Suppressor macrophage treated with lipopolysaccharide for 1 hour (primary cell): ENCODE measurements at places on chromosomes 4 and X.

DNA sequence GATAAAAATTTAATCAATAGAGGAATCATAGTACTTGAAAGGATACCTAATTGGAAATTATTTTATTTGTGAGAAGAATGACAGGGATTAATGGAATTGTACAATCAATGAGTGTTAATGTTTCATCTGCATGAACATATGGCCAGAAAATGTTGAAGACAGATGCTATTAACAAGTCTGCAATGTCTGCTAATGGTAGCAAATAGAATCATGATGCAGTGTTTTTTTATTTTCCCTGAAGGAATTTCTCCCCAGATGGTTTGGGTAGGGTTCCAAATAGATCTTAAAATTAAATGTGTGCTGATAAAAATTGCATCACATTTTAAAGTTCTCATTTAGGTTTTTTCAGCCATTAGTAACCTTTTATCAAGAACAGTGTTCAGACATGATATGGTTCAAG is 291.3 kb upstream of the TRAM1L1 start:
- no peak for DNase-seq

GRCh38 chr4:138724530-138724929 is 291.1 kb upstream of the NOCT start:
- DNase-seq: no peak

DNA sequence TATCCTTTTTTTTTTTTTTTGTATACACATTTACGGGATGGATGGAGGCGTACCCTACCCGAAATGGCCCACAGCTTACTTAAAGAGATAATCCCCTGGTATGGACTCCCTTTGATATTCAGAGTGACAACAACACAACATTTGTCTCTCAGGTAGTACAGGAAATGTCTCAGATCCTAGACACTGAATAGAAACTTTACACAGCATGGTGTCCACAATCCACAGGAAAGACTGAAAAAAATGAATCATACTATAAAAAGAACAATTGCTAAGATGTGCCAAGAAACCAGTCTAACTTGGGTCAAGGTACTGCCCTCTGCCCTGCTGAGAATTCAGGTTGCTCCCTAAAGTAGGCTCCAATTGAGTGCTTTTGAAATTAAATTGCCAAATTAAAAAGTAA is 100.8 kb upstream of the LANCL3 start:
- DNase-seq: no peak

- no peak for DNase-seq
Measured at GRCh38 chr4:114287079-114287696, 307.7 kb upstream of the ARSJ start.

DNA sequence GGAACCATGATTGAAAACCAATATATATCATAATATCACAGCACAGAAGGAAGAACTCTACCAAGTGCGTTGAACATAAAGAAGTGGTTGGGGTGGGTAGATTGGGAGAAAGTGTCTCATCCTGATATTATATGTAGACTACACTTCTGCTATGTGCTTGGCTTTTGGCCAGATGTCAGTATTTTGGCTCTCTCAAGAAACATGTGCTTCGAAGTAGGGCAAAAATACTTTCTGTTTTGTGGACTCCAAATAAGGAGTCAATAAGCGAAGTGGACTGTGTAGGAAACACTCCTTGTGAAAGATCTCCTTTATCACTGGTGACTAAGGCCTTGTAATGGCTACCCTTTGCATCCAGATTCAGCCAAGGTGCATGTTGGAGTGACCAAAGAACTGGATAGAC is 7.8 kb upstream of the HPSE start:
- peak; percentile 22 for DNase-seq

GRCh38 chr4:83686166-83686565 is 150.3 kb downstream of the GPAT3 start:
- DNase-seq: peak; percentile 21

- no peak for DNase-seq
Measured at GRCh38 chrX:142036116-142036515, 132.4 kb downstream of the MAGEC1 start.

DNA sequence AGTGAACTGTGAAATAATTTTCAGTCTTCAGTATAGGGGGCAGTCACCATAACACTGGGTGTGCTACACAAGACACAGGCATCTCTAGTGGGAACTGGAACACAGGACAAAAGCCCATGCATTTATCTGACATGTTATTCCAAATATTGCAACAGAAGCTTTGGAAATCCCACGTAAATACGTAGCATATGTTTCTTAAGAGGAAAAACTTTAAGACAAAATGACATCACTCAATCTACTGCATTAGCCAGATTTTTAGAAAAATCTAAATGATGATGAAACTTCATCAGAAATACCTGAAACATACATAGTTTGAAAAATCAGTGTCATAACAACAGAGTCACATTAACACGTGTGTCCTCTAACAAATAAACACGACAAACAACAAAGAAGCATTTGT is 14.5 kb downstream of the SHISA3 start:
- no peak for DNase-seq

- no peak for DNase-seq
Measured at GRCh38 chrX:68508799-68509198, 9.9 kb downstream of the YIPF6 start.

DNA sequence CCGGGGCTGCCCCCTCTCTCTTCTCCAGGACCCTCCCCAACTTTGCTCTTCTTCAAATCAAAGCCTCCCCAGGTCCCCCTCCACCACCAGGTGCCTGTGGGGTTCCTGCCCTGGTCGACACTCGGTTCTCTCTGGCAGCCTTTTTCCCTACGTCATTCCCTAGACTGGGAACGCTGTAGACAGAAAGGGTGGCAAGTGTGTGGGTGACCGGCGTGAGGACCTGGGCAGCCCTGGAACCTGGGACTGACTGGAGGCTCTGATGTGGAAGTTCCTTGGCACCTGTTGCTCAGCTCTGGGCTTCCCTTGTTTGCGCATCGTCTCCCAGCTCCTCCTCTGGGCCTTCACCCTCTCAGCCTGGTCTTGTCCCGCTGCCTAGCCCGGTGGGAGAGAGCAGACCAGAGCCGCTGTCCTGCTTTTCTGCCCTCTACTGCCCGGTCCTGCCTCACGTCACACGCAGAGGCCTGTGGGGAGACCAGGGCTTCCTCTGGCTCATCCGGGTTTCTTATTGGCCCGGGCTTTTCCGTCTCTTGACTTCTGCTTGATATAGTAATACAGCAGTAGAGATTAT is 1.3 kb downstream of the TACC3 start:
- peak; percentile 44 for DNase-seq

- no peak for DNase-seq
Measured at GRCh38 chr4:33262824-33263223, 2542.7 kb downstream of the PCDH7 start.

GRCh38 chrX:19661961-19662360 is 146.7 kb upstream of the MAP3K15 start:
- DNase-seq: peak; percentile 53

DNA sequence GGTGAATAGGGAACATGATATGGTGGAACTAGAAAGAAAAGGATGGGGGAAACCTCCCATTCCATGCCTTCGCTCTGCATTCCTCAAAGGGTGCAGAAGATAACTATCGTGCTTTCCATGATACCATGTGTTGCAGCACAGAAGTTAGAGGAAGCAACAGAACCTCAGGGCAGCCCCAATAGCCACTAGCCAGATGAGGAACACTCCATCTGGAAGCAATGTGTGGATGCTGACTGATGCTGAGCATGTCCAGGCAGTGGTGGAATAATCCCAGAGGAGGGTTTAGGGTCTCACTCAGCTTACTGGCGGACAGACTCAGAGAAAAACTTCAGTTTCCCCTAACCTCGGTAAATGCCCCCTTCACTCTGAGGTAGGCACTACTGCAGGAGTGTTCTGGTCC is 7.5 kb downstream of the SMIM10 start:
- no peak for DNase-seq

DNA sequence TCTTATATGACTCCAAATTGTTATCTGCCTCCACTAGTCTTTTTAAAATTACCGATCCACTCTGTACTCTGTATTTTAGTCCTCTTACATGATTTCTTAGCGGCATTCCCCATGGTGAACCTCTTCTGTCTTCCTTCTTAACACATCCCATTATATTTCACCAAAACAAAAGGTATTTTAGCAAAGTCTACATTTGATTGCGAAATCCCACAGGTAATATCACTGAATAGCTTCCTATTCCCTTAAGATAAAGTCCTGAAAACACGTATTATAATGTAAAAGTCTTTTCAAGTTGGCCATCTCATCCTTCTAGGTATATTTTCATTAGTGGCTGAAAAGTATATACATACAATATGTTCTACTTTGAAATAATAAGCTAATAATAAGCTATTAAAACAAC is 2016.0 kb upstream of the IGFBP7 start:
- no peak for DNase-seq

GRCh38 chr4:7607156-7607910 is 172.6 kb upstream of the PSAPL1 start:
- DNase-seq: no peak

GRCh38 chr4:141240259-141240658 is 19.6 kb downstream of the ZNF330 start:
- no peak for DNase-seq

GRCh38 chrX:153829549-153829798 is 870 bp downstream of the PDZD4 start:
- DNase-seq: no peak

- DNase-seq: no peak
Measured at GRCh38 chr4:124065422-124065821, 647.1 kb downstream of the ANKRD50 start.

GRCh38 chrX:35101901-35102300 is 159.3 kb downstream of the FAM47B start:
- no peak for DNase-seq

- DNase-seq: peak; percentile 96
Measured at GRCh38 chr4:101833480-101833879, 43.0 kb downstream of the BANK1 start.

DNA sequence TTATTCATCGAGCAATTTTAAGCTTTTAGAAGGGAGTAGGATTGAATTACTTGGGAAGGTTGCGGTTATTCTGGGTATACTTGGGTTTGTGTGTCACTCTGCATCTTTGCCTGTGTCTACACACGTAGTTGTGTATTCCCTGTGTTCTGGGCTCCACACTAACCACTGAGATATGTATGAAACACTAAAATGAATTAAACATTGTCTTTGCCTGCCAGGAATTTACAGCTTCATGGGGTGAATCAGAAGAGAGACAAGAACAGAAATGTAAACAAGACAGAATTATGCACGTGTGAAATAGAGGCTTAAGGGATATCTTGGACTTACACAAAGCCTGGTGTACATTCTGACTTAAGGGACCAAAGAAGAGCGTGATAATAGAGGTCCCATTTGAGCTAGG is 228.5 kb downstream of the AFF2 start:
- DNase-seq: no peak

DNA sequence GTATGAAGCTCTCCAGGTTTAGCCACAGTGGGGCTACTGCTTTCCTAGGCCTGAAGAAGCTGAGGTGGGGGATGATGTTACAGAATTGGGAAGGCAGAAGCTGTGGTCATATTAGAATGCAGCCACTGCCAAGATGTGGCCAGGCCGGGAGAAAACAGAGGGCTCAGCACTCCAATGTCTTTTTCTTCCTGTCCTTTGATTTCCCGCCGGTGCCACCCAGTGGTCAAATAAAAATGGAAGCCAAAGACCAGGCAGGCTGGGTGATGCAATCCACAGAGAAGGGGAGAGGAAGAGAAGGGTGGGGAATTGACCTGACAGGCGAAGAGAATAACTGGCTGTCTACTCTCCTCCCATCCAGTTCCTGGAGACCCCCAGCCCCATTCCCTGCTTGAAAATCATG is 94.9 kb upstream of the SHISA3 start:
- peak; percentile 19 for DNase-seq

DNA sequence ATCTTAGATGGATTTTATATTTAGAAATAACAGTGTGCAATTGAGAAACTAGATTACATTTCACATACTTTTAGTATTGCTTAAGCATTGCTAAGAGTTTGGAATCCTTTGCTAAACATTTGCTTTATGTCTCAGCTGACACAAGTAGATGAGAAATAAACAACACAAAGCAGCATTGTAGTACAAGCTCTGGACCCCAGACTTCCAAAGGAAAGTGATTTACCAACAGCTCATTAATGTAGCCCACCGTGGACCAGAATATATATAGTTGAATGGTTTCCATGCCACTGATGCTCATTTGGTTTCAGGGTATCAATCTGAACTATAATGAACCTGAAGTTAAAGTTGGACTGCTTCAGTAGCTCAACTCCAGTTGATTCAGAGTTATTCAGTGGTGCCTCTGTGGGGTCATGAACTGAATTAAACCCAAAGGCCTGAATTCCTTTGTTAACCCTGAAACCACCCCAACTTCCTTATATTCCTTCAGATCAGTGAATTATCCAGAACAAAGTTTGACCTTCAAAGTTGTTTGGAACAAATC is 132.1 kb upstream of the NEIL3 start:
- no peak for DNase-seq

- peak; percentile 5 for DNase-seq
Measured at GRCh38 chrX:14673764-14674163, 144.4 kb downstream of the GLRA2 start.

DNA sequence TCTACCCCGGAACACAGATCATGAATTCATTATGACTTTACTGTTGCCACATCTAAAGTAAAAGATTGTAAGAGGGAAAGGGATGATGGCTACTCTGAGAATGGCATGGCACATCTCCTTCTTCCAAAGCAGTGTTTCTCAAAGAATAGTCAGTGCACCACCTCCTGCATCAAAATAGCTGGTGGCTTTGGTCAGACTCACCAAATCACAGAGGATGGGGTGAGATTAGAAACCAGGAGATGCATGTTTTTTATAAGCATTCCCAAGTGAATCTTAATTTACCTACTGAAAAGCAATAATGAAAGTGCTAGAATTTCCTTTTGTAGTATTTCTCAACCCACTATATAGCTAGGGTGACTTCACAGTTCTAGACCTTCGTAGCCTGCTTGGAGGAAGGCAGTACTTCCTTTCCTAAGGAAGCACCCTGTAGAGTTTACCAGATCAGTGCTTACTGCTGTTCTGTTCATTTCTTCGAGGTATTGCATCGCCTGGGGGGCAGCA is 340.8 kb upstream of the KLF3 start:
- peak; percentile 43 for DNase-seq

DNA sequence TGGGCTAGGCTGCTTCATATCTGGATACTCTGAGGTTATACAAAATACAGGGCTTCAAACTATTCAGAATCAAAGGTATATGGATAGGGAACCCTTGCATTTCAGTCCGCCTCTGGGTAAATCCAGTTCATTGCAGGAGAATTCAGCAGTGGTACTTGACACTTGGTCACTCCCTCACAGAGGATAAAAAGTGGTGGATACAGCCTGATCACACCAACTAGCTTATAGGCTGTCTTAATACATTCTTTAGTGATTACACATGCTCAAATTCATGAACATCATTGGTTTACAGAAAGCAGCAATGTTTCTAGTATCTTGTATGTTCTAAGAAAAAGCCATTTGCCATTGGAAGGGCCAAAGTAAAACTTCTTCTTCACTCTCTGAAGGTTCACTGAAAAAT is 104.8 kb upstream of the PDE5A start:
- DNase-seq: no peak
